ENCODE measurements at places on chromosomes 16 and 17.

DNA sequence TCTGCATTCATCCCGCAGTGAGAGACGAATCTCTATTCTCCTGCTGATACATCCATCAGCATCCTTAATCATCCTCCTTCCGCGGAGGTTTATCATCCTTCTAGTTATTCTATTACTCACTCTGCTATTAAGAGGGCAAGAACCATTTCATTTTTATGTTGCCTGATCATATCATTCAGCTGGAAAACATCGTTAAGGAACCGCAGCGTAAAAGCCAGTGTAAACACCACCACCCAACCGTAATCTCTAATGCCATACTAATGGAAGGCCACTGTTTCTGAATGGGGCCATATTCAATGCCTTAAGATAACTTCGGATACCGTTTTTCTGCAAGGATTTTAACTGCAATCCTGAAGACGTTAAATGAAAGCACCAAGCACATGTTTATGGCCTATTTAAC is 36.7 kb upstream of the ERCC4 start:
- H3K27me3 ChIP-seq = peaks cover 8% of the 10 kb centered on the region
- H3K27ac ChIP-seq = no peak overlapping the region
- no peak for DNase-seq

- no peak overlapping the region for H3K27ac ChIP-seq
- no peaks in the 10 kb centered on the region for H3K4me1 ChIP-seq
- H3K36me3 ChIP-seq = no peaks in the 10 kb centered on the region
- no peak for DNase-seq
- no peak overlapping the region for H3K4me3 ChIP-seq
Measured at GRCh38 chr17:7060165-7060891, 16.4 kb upstream of the SLC16A11 start.

DNA sequence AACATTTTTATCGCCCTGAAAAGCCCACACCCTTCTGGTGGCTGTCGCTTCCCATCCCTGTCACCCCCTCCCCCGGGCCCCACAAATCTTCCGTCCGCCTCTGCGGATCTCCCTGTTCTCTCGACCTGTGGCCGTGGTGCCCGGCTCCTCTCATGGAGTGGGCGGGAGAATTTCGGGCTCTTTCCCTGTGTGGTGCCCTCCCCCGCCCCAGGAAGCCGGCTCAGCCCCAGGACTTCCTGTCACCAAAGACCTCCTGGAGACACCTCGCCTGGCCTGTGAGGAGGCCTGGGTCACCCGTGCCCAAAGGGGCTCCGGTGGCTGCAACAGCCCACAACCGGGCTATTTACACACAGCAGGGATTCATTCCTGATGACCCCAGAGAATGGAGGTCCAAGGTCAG is 26.1 kb upstream of the UBE2I start:
- no peak for DNase-seq
- no peaks in the 10 kb centered on the region for H3K36me3 ChIP-seq
- no peaks in the 10 kb centered on the region for H3K4me1 ChIP-seq

DNA sequence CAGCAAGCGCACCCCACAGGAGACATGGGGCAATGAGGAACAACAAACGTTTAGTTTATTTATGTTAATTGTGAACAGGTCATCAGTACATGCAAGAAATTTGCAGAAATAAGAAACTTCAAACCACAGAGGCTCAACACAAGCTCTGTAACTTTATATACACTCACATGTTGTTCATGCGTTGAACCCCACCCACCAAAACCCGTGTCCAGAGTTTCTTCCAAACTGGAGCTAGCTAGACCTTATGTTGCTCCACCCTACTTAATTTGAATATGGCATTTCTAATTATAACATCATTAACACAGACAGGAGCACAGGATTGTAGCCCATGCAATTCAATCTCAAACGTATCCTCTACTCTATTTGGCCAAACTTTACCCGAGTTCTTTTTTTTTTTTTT is 192.1 kb downstream of the ZNF18 start:
- H3K27me3 ChIP-seq = peaks cover 16% of the 10 kb centered on the region
- H3K27ac ChIP-seq = no peak overlapping the region
- no peak for DNase-seq
- H3K4me1 ChIP-seq = no peaks in the 10 kb centered on the region
- no peaks in the 10 kb centered on the region for H3K36me3 ChIP-seq
- no peak overlapping the region for H3K4me3 ChIP-seq

DNA sequence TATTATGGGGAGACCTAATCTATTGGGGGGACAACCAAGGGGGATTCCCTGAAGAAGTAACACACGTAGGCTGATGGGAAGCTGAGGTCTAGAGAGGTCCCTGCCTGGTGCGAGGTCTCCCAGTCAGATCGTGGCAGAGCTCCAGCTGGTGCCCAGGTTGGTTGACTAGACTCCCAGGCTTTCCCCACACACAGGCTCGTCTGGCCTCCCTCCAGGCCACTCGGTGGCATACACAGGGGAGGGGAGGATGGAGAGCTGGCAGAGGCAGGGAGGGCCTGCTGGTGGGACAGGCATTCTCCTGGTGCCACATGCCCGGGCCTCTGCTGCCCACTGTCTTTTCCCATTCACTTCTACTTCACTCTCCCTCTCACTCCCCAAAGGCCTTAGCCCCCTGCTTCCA is 8.5 kb upstream of the SOCS3 start:
- no peak overlapping the region for H3K27ac ChIP-seq
- H3K36me3 ChIP-seq = no peaks in the 10 kb centered on the region
- H3K4me3 ChIP-seq = no peak overlapping the region
- H3K4me1 ChIP-seq = no peaks in the 10 kb centered on the region
- DNase-seq = no peak
- peaks cover 4% of the 10 kb centered on the region for H3K27me3 ChIP-seq

- H3K27ac ChIP-seq = no peak overlapping the region
- DNase-seq = no peak
- H3K36me3 ChIP-seq = no peaks in the 10 kb centered on the region
- peaks cover 2% of the 10 kb centered on the region for H3K4me1 ChIP-seq
- H3K4me3 ChIP-seq = no peak overlapping the region
Measured at GRCh38 chr17:79298799-79299198, 224.2 kb downstream of the ENGASE start.

GRCh38 chr16:3879258-3879886 is 1.1 kb downstream of the CREBBP start:
- H3K36me3 ChIP-seq = peaks cover 17% of the 10 kb centered on the region
- no peaks in the 10 kb centered on the region for H3K27me3 ChIP-seq
- no peak for DNase-seq

DNA sequence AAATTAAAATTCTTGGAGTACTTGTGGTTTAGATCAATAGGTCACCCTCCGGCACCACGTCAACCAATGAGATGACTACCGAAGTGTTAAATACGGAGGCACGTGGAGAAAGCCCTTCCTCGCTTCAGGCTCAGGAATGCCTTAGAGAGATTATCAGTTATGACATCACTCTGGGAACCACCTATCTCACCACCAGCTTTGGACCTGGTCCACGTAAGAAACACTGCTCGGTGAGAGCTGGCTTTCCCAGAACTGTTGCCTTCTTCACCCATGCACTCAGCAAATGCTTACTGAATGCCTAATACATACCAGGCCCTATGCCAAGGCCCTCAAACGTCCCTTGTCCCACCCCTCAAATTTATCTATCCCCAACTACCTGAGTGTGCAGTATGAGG is 71.3 kb downstream of the SMG6 start:
- no peak overlapping the region for H3K4me3 ChIP-seq
- no peak for DNase-seq
- no peak overlapping the region for H3K27ac ChIP-seq
- H3K27me3 ChIP-seq = no peaks in the 10 kb centered on the region
- no peaks in the 10 kb centered on the region for H3K36me3 ChIP-seq

- H3K27me3 ChIP-seq = no peaks in the 10 kb centered on the region
- no peak for DNase-seq
Measured at GRCh38 chr17:28372945-28373274, 1.4 kb downstream of the SARM1 start.

GRCh38 chr17:74235040-74235581 is 21.7 kb downstream of the TTYH2 start:
- H3K36me3 ChIP-seq = no peaks in the 10 kb centered on the region
- H3K27ac ChIP-seq = no peak overlapping the region
- H3K27me3 ChIP-seq = no peaks in the 10 kb centered on the region

DNA sequence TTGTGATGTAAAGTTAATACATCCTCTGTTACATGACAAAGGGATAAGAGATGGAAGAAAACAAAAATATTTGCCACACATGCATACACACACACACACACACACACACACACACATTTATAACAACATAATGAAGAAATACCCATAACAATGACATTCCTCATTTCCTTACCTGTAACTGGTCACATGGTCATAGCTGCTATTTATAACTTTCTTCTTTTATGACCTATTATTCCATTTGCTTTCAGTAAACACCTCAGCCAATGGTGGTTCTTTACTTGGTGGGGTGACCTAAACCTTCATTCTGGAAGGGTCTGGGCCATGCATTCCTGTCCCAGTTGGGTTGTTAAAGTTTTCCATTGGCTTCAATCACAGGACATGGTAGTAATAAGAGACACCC is 5.3 kb downstream of the MT2A start:
- no peaks in the 10 kb centered on the region for H3K36me3 ChIP-seq
- no peak overlapping the region for H3K4me3 ChIP-seq
- H3K27me3 ChIP-seq = no peaks in the 10 kb centered on the region
- peaks cover 22% of the 10 kb centered on the region for H3K4me1 ChIP-seq

DNA sequence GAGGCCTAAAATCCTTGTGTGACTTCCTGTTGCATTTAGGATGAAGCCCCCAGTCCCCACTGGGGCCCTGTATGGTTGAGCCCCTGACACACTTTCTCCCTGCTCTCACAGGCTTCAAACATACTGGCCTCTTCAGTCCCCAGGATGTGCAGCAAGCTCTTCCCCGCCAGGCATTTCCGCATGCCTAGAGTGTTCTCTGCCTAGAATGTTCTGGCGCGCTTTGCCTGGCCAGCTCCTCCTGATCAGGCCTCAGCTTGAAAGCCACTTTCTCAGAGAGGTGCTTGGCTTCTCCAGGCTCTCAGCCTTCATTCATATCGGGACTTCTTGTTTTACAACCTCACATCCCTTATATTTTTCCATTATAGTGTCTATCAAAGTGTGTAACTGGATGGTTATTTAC is 123.7 kb downstream of the SPACA3 start:
- H3K4me3 ChIP-seq = no peak overlapping the region
- H3K4me1 ChIP-seq = no peaks in the 10 kb centered on the region
- no peak for DNase-seq
- no peaks in the 10 kb centered on the region for H3K36me3 ChIP-seq
- H3K27me3 ChIP-seq = peaks cover 6% of the 10 kb centered on the region

DNA sequence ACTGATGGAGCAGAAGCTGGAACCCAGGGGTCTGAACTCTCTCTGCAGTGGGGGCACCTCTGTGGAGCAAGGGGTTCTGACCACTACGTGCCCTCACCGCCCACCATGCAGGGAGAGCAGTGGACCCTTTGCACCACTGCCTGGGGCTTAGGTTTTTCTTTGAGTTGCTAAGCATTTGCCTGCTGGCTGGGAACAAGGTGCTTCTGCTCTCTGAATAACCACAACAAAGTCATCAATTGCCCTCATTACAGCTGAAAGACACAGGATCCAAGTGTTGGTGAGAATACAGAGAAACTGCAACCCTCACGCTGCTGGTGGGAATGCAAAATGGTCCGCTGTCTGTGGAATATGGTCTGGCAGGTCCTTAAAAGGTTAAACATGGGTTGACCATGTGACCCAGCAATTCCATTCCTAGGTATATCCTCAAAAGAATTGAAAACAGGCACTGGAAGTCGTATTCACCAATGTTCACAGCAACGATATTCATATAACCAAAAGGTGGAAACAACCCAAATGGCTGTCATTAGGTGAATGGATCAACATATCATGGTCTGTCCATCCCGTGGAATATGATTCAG is 22.8 kb downstream of the NLRC3 start:
- H3K4me1 ChIP-seq = peaks cover 4% of the 10 kb centered on the region
- peaks cover 42% of the 10 kb centered on the region for H3K36me3 ChIP-seq
- H3K4me3 ChIP-seq = no peak overlapping the region
- no peak overlapping the region for H3K27ac ChIP-seq

Measured in naive thymus-derived CD8-positive, alpha-beta T cell (primary cell).